Activated naive CD8-positive, alpha-beta T cell treated with anti-CD3 and anti-CD28 coated beads, Interleukin-2, amount 50 U/mL, for 16 hours (primary cell): ENCODE measurements at places on chromosomes 11 and 22.

DNA sequence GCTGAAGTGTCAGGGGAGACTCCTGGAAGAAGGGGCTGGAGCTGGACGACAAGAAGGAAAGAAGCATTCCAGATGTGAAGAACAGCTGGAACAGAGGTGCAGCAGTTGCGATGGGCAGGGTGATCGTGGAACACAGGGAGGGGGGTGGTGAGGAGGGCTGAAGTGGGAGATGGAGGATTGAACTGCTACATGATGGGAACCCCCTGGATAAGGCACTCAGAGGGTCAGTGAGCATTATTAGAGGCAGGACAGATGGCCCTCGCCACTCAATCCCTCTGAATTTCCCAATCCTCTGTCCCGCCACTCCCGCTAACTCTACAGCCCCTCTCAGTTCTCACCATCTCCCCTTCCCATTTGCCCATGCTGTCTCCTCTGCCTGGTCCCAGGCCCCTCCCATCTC, 14.0 kb downstream of the SERPINH1 start:
- DNase-seq: no peak

- DNase-seq: no peak
These were observed 322.2 kb downstream of the LUZP2 start for GRCh38 chr11:24819006-24819405.

DNA sequence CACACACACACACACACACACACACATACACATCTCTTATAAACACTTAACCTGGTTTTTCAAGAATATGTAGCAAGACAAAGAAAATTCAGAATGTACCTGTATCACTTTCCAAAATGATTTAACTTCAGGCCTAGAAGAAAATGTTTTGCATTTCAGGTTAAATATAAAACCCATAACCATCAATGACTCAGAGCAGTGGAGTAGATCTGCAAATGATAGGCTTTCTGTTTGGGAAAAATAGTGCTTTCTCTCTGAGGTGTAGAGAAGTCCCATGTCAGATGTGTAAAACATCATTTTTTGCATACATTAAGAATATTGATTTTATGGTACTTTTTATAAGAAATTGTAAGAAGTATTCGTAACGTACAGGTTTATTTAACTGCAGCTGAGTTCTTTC, 116.9 kb downstream of the STK33 start:
- no peak for DNase-seq

DNA sequence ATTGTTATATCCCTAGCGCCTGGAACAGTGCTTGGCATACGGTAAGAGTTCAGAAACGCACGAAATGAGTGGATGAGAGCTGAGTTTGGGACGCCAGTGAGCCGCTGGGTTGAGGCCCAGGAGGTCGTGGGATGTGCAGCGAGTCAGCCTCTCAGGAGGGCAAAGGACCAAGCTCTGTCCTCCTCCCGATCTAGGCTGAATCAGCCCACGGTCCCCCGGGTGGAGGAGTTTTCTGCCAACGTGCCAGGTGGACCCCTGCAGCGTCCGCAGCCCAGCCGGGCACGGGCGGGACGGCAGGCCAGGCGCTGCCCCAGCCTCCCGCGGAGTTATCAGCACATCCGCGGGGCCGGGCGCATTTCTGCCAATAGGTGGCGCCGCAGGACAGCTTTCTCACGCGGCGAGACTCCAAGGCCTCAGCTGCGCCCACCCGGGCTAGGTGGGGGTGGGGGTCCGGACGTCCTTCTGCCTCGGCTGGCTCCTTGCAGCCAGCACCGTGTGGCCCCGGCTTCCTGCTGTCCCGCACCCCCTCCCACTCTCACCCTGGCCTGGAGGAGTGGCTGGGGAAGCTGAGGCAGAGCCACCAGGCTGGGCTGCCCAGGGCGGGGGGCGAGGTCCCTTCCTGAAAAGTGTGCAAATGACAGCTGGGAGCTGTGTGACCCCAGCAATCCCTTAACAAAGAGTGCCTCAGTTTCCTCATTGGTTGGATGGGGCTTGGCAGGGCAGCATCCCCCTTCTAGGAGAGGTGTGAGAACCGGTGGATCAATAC, 2.2 kb upstream of the RPS19BP1 start:
- DNase-seq: peak; percentile 60

GRCh38 chr11:110086892-110087309, 6.3 kb upstream of the ZC3H12C start:
- DNase-seq: no peak

DNA sequence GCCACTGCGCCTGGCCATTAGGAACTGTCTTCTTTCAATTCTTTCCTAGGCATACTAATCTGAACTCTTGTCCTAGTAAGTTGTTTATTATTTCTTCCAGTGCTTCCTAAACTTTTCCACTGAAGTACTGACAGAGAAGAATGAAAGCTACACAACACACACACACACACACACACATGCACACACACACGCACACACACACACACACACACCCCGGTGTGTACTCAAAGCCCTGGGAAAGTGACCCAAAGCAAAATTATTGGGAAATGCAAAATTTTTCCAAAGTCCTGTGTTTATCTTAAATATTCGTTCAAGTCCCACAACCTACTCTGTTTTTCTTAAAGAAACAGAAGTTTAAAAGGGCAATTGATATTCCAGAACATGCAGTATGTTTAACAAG, 19.4 kb upstream of the SIK2 start:
- no peak for DNase-seq

- no peak for DNase-seq
These were observed 31.1 kb upstream of the WT1 start for GRCh38 chr11:32466279-32466915.

DNA sequence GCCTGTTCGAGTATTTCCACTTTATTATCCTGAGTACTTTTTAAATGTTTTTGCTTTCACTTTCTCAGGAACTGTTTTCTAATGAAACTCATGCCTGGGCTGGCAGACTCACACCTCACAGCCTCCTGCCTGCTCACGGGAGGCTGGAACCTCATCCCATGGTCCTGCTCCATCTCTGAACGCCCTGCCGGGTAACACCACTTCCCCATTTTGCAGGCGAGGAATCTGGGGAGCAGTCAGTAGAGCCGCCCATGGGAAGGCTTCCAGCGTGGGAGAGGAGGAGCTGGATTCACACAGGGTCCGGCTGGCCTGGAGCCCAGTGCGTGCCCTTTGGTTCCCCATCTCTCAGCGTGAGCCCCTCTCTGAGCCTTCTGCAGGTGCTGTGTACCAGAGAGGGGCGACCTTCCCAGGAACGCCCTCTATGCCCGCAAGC, 53.6 kb downstream of the SCUBE1 start:
- no peak for DNase-seq
